ENCODE measurements at places on chromosomes 5 and 9. TPM values are rescaled to one million over a fixed set of nuclear protein-coding genes. Genes with fewer than 3 reads are reported as not detected.

DNA sequence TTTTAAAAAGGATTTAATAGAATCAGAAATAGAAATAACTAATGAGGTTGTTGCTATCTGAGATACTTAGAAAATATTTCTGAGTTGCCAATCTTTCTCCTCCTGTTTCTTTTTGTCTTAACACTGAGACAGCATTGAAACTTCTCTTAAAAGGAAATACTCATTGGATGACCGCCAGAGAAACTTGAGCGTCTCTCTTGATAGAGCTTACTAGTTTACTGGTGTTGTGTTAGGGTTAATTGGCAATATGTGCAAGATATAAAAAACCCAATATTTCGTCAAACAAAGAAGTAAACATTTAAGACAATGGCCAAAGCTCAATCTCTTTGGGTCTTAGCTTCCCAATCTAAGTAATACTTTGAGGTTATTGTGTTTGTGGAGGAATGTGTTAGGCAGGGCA lies 176.4 kb upstream of the CHD1 start:
- no peak for DNase-seq
- no peak overlapping the region for H3K27ac ChIP-seq
- H3K4me1 ChIP-seq = no peaks in the 10 kb centered on the region
- no peak overlapping the region for H3K4me3 ChIP-seq
- H3K36me3 ChIP-seq = no peaks in the 10 kb centered on the region

GRCh38 chr9:114745108-114745848 lies 60.6 kb downstream of the TNFSF15 start:
- no peaks in the 10 kb centered on the region for H3K36me3 ChIP-seq
- no peak overlapping the region for H3K27ac ChIP-seq
- no peaks in the 10 kb centered on the region for H3K4me1 ChIP-seq
- H3K4me3 ChIP-seq = no peak overlapping the region
- H3K27me3 ChIP-seq = no peaks in the 10 kb centered on the region
- no peak for DNase-seq

Gene GABRA1
- not detected for total RNA-seq

- H3K27me3 ChIP-seq = no peaks in the 10 kb centered on the region
- H3K27ac ChIP-seq = no peak overlapping the region
- H3K4me1 ChIP-seq = no peaks in the 10 kb centered on the region
- no peak for DNase-seq
- H3K36me3 ChIP-seq = no peaks in the 10 kb centered on the region
Measured at GRCh38 chr9:110343551-110343950, 5.9 kb upstream of the TXNDC8 start.

- H3K4me1 ChIP-seq = no peaks in the 10 kb centered on the region
- no peak overlapping the region for H3K27ac ChIP-seq
- H3K4me3 ChIP-seq = no peak overlapping the region
Measured at GRCh38 chr5:15533129-15533893, 33.3 kb downstream of the FBXL7 start.

- peaks cover 34% of the 10 kb centered on the region for H3K4me1 ChIP-seq
- H3K36me3 ChIP-seq = peaks cover 10% of the 10 kb centered on the region
- peak; percentile 32 for DNase-seq
- no peak overlapping the region for H3K27ac ChIP-seq
- H3K27me3 ChIP-seq = no peaks in the 10 kb centered on the region
Measured at GRCh38 chr5:113205807-113206206, 229.0 kb downstream of the TSSK1B start.

DNA sequence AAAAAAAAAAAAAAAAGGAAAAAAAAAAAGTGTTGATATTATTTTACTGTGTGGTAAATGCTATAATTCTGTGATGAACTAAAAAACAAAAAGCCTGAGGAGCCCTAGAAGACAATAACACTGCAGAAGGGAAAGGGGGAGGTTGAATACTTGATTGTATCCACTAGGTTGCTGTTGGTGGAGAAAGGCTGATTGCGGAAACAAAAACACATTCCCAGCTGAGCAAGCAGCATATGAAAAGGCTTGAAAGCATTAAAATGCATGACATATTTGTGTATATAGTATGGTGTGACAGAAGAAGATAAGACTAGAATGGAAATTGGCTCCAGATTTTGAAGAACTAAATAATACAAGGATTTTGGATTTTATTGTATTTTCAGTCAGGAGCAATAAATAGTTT lies 8.9 kb downstream of the RABGAP1 start:
- no peak overlapping the region for H3K4me3 ChIP-seq
- H3K4me1 ChIP-seq = peaks cover 61% of the 10 kb centered on the region
- H3K36me3 ChIP-seq = peaks cover 10% of the 10 kb centered on the region
- DNase-seq = no peak
- H3K27ac ChIP-seq = no peak overlapping the region

Gene TEX48
- total RNA-seq = not detected

Gene CMBL
- total RNA-seq = 17.0 TPM

Gene SETX
- 22.8 TPM for total RNA-seq

Gene RAPGEF6
- total RNA-seq = 21.6 TPM

DNA sequence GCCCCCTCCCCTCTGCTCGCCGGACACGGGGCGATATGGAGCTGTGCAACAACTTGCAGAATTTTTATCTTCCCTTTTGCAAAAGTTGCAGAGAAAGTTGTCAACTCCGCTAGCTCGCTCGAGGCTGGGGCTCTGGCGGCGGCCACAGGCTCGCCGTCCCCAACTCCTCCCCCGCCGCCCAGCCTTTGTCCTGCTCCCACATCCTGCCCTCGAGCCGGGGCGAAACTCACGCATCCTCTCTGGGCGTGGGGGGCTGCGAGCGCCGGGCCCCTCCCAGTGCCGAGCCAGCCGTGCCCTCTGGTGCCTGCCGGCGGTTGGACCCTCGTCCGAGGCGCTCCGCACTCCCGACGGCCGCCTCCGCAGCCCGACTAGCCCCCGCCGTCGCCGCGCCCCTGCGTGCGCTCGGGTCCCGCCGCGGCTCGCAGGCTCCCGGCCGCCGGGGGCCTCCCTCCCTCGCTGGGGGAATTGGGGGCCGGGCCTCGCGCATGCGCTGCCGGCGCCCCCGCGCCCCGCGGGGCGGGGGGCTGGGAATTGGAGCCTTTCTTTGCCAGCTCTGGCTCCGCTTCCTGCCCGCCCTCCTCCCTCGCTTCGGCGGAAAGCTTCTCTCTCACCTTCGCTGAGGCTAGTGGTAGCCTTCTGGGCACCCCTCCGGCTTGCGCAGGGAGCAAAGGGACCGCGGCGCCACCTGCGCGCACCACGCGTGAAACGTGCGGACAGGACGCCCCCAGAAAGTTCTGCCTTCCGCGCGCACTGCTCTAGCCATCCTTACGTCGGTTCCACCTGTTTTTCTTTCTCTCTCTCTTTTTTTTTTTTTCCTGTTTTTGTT lies at the start of gene CCNJL:
Gene CCNJL, minus strand, starts transcription at position 431 of the 826 bp plus-strand sequence. CDS start 641 bp downstream, outside the sequence.
- H3K27me3 ChIP-seq = no peaks in the 10 kb centered on the region
- peak within 1 kb of the TSS; percentile 73 for H3K27ac ChIP-seq
- DNase-seq = peak; percentile 84
- peaks cover 59% of the 10 kb centered on the region for H3K4me1 ChIP-seq

GRCh38 chr5:37840053-37841034 lies 503 bp upstream of the GDNF start:
- H3K4me3 ChIP-seq = peak overlapping the region; percentile 52
- H3K4me1 ChIP-seq = no peaks in the 10 kb centered on the region
- H3K27ac ChIP-seq = no peak overlapping the region
- peaks cover 6% of the 10 kb centered on the region for H3K36me3 ChIP-seq

- no peaks in the 10 kb centered on the region for H3K4me1 ChIP-seq
- no peaks in the 10 kb centered on the region for H3K27me3 ChIP-seq
- no peak for DNase-seq
- H3K36me3 ChIP-seq = peaks cover 57% of the 10 kb centered on the region
- H3K4me3 ChIP-seq = no peak overlapping the region
Measured at GRCh38 chr9:131491001-131491710, 11.6 kb upstream of the POMT1 start.

Gene NR6A1
- 5.9 TPM for total RNA-seq

Gene ACSL6
- 0.86 TPM for total RNA-seq

DNA sequence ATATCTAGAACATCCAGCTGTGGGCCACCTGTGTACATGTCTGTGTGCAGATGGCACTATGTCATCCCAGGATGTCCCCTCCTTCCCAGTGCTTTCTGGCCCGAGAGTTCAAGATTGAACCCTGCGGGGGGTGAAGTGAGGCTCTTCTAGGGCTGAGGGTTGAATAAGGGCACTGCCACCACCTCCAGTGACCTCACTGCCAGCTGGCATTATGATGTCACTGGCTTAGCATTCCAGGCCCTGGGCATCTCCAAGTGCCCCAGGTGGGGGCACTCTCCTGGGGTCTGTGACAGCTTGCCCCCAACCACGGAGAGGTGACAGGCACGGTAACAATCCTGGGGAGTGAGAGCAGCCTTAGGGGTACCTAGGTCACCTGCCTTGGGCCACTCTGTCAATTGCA lies 27.1 kb downstream of the CXXC5 start:
- DNase-seq = no peak
- no peak overlapping the region for H3K4me3 ChIP-seq
- H3K27ac ChIP-seq = no peak overlapping the region
- H3K27me3 ChIP-seq = no peaks in the 10 kb centered on the region

Gene WNT8A
- not detected for total RNA-seq

GRCh38 chr5:79346420-79346824 lies 110.5 kb downstream of the JMY start:
- no peak overlapping the region for H3K27ac ChIP-seq
- no peak for DNase-seq
- H3K27me3 ChIP-seq = no peaks in the 10 kb centered on the region
- H3K4me3 ChIP-seq = no peak overlapping the region
- no peaks in the 10 kb centered on the region for H3K4me1 ChIP-seq
- H3K36me3 ChIP-seq = no peaks in the 10 kb centered on the region

Gene PRRX2
- not detected for total RNA-seq

Gene TMEM174
- not detected for total RNA-seq

DNA sequence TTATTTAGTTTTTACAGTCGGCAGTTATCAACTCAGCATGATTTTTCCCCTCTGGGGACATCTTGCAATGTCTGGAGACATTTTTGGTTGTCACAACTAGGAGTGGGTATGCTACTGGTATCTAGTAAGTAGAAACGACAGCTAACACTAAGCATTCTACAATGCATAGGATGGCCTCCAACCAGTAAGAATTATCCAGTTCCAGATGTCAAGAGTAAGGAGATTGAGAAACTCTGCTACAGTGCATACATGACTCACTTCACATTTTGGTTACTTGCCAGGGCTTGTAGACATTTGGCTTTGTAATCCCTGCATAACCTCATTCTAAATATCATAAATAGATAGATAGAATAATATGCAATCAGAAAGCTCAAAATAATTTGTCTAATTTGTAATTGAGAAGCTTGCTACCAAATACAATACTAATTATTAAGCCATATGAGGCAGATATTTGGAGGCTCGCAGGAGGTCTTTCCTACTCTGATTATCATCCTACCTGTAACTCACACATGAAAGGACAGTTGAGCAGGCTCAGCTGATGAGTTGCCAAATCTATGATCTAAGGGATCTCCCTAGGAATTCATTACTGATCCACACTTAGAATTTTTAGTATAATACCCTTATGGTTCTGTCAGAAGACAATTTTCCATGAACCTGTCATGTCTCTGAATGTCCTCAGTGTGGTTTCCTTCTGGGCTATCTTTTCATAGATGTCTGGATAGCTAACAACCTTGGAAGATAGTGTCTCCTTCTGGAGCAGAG lies 346.9 kb upstream of the TLE4 start:
- H3K4me1 ChIP-seq = no peaks in the 10 kb centered on the region
- no peak overlapping the region for H3K27ac ChIP-seq
- DNase-seq = no peak
- no peak overlapping the region for H3K4me3 ChIP-seq
- no peaks in the 10 kb centered on the region for H3K27me3 ChIP-seq

- H3K4me1 ChIP-seq = peaks cover 8% of the 10 kb centered on the region
- H3K4me3 ChIP-seq = no peak overlapping the region
- no peaks in the 10 kb centered on the region for H3K27me3 ChIP-seq
Measured at GRCh38 chr9:72278959-72279358, 86.0 kb downstream of the ZFAND5 start.

Gene FOXD4
- 1.7 TPM for total RNA-seq

GRCh38 chr9:93267681-93268505 lies 84.0 kb downstream of the WNK2 start:
- no peaks in the 10 kb centered on the region for H3K27me3 ChIP-seq
- no peak overlapping the region for H3K27ac ChIP-seq
- DNase-seq = no peak
- peaks cover 31% of the 10 kb centered on the region for H3K36me3 ChIP-seq

GRCh38 chr9:136596630-136597031 lies 50.8 kb upstream of the NOTCH1 start:
- no peak overlapping the region for H3K4me3 ChIP-seq
- H3K27me3 ChIP-seq = peaks cover 55% of the 10 kb centered on the region
- H3K36me3 ChIP-seq = peaks cover 4% of the 10 kb centered on the region
- no peak overlapping the region for H3K27ac ChIP-seq

Gene SV2C
- total RNA-seq = 0.88 TPM

GRCh38 chr9:115267790-115268189 lies 149.8 kb upstream of the TNC start:
- no peak for DNase-seq
- H3K36me3 ChIP-seq = no peaks in the 10 kb centered on the region
- H3K27ac ChIP-seq = no peak overlapping the region
- H3K4me1 ChIP-seq = no peaks in the 10 kb centered on the region
- peaks cover 10% of the 10 kb centered on the region for H3K27me3 ChIP-seq

Gene COL5A1
- total RNA-seq = not detected

GRCh38 chr9:127768698-127769097 lies 9.8 kb downstream of the SH2D3C start:
- H3K4me3 ChIP-seq = no peak overlapping the region
- DNase-seq = no peak
- no peaks in the 10 kb centered on the region for H3K4me1 ChIP-seq
- peaks cover 58% of the 10 kb centered on the region for H3K27me3 ChIP-seq

Gene LCN15
- total RNA-seq = not detected

DNA sequence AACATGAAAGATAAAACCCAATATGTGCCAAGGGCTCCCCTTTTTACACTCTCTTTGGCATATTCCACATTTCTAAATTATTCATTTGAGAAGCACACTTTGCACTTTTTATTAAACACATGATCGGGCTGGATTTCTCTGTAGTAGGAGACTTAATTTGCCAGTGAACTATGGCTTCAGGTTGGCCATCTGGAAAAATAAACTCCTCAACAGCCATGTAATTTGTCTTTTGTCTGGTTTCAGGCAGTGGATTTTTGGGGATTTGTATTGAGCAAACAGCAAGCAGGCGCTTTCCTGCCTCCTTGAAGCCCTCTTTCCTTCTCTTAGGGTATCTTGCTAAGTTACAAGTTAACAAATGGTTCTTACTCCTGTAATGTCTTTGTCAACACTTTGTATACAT lies 73.0 kb upstream of the DMRTA1 start:
- no peak for DNase-seq
- no peaks in the 10 kb centered on the region for H3K4me1 ChIP-seq
- H3K4me3 ChIP-seq = no peak overlapping the region
- no peaks in the 10 kb centered on the region for H3K36me3 ChIP-seq

Gene RETREG1
- total RNA-seq = 12.0 TPM

Gene S1PR3
- 0.76 TPM for total RNA-seq

GRCh38 chr9:71479621-71480020 lies 288.7 kb downstream of the CEMIP2 start:
- DNase-seq = no peak
- no peak overlapping the region for H3K27ac ChIP-seq
- H3K27me3 ChIP-seq = peaks cover 2% of the 10 kb centered on the region
- H3K4me3 ChIP-seq = no peak overlapping the region
- H3K36me3 ChIP-seq = no peaks in the 10 kb centered on the region

Gene ZNF483
- not detected for total RNA-seq

- DNase-seq = no peak
- no peak overlapping the region for H3K4me3 ChIP-seq
Measured at GRCh38 chr5:158841481-158842276, 258.0 kb downstream of the EBF1 start.
